ENCODE measurements at places on chromosomes 13 and 19. TPM values are rescaled to one million over a fixed set of nuclear protein-coding genes. Genes with fewer than 3 reads are reported as not detected.

Gene NCR1
- not detected for total RNA-seq

Gene ATP8A2
- total RNA-seq, result 63.6 TPM

Gene PRX
- 1.2 TPM for total RNA-seq

Gene PRKCG
- total RNA-seq, result 1.2 TPM

Gene SHD
- 2.0 TPM for total RNA-seq

Gene POLD1
- total RNA-seq, result 12.6 TPM

Gene SPACA4
- not detected for total RNA-seq

Gene SLC6A16
- not detected for total RNA-seq

Gene TMIGD2
- total RNA-seq, result not detected

Gene KLK11
- not detected for total RNA-seq

Gene KASH5
- total RNA-seq, result not detected

Gene ADGRE2
- total RNA-seq, result under 0.01 TPM

Gene SMIM17
- total RNA-seq, result 26.5 TPM

Gene IZUMO4
- 2.9 TPM for total RNA-seq

Gene ZNF100
- 13.0 TPM for total RNA-seq

Gene LRRC4B
- 78.3 TPM for total RNA-seq

Gene ZNF266
- 14.3 TPM for total RNA-seq

Gene VSTM1
- total RNA-seq, result not detected

Gene TTYH1
- total RNA-seq, result 65.2 TPM

Gene ERICH6B
- total RNA-seq, result not detected

Gene AMH
- 0.82 TPM for total RNA-seq

Gene ZNF112
- 28.1 TPM for total RNA-seq

Gene ZNF296
- under 0.01 TPM for total RNA-seq

Gene MYO1F
- 1.6 TPM for total RNA-seq

Gene FOXA3
- total RNA-seq, result not detected

Gene ADPRHL1
- 1.2 TPM for total RNA-seq

Gene CEACAM7
- not detected for total RNA-seq

Gene CDX2
- total RNA-seq, result not detected

Gene CCDC106
- 9.4 TPM for total RNA-seq

Gene USP12
- 62.0 TPM for total RNA-seq

Gene FKRP
- total RNA-seq, result 12.6 TPM

Gene OR4F17
- total RNA-seq, result not detected

Gene NLRP9
- total RNA-seq, result not detected

Gene U2AF2
- total RNA-seq, result 70.1 TPM

Gene KLHL26
- total RNA-seq, result 5.7 TPM

All from frontal cortex (tissue), 4 donors.